ENCODE measurements at places on chromosomes 5 and 9.

GRCh38 chr9:6645355-6646292 is at the start of gene GLDC:
GLDC (minus strand) TSS chr9:6645729; CDS start chr9:6645499, 230 bp downstream.
- DNase-seq = peak; percentile 21

DNA sequence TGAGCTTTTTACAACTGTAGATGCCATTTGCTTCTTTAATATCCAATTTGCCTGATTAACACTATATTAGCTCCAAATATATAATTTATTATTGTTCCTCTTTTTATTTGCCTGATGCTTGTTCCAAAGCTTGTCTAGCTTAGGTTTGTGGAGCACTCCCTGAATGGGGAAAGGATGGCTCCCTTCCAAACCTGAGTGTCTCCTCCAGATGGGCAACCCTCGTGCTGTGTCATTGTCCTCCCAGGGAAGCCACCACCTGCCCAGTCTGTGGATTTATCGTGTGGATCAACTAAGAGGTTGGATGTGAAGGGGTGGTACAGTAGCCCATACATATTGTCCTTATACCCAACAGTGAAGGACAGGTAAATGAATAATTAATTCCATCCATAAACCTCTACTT is 404.9 kb downstream of the CDK5RAP2 start:
- DNase-seq = no peak

GRCh38 chr5:151665613-151666012 is 21.1 kb downstream of the SPARC start:
- no peak for DNase-seq

- DNase-seq = no peak
These were observed 248.5 kb upstream of the IRX4 start for GRCh38 chr5:2131196-2131595.

DNA sequence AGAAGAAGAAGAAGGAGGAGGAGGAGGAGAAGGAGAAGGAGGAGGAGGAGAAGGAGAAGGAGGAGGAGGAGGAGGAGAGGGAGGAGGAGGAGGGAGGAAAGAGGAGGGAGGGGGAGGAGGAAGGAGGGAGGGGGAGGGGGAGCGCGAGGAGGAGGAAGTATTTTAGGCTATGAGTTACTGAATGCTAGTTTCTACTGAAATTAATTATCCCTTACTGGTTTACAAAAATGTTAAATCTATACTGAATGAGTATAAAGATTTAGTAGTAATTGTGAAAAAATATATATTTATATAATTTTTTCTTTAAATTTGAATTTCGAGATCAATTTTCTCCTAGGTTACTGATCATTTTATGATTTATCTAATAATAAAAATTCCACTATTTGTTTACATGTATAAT is 1769.0 kb upstream of the NUDT12 start:
- DNase-seq = no peak

- no peak for DNase-seq
These were observed 300.6 kb downstream of the TMEM38B start for GRCh38 chr9:105994970-105995369.

DNA sequence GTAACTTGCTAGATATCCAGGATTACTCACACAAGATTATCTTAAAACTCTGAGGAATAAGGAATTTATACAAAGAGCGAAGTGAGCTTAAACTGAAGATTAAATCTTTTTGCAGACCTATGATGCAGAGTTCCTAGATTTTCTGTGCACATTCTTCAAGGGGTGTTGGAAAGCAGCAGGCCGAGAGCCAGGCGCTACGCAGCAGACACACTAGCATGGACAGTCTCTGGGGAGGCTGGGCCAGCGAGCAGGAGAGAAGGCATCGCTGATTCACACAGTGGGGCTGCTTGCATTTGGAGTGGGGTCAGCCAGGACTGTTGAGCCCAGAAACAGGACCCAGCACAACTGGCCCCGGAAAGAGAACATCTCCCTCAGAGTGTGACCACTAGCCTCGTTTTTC is 136.3 kb downstream of the ADAMTS16 start:
- DNase-seq = no peak

DNA sequence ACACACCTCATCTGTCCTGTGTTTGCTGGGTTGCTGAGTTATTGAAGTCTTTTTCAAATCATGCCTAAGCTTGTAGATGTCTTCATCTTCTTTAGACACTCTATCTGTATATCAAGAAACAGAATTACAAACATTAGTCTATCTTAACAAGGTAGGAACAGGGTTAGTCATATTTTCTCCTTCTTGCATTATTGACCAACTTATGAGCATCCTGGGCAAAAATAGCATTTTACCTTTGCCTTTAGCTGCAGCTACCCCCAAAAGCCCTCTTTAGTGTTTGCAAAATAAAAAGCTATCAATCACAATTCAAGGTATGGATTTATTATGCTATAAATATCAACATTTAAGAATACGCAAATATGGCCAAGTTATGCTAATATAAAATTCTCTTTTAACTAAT is 3.4 kb downstream of the PLK2 start:
- no peak for DNase-seq

GRCh38 chr5:69415584-69415958 is 655 bp downstream of the MARVELD2 start:
- DNase-seq = no peak

- DNase-seq = no peak
These were observed 956 bp downstream of the ZNF189 start for GRCh38 chr9:101399643-101399970.

GRCh38 chr5:158384535-158385481 is 525.9 kb upstream of the CLINT1 start:
- DNase-seq = no peak

GRCh38 chr9:79759460-79759859 is 187.7 kb downstream of the TLE4 start:
- no peak for DNase-seq

GRCh38 chr5:80623999-80624398 is 30.5 kb upstream of the MSH3 start:
- DNase-seq = no peak

GRCh38 chr5:32613050-32613672 is 27.8 kb downstream of the SUB1 start:
- peak; percentile 47 for DNase-seq

DNA sequence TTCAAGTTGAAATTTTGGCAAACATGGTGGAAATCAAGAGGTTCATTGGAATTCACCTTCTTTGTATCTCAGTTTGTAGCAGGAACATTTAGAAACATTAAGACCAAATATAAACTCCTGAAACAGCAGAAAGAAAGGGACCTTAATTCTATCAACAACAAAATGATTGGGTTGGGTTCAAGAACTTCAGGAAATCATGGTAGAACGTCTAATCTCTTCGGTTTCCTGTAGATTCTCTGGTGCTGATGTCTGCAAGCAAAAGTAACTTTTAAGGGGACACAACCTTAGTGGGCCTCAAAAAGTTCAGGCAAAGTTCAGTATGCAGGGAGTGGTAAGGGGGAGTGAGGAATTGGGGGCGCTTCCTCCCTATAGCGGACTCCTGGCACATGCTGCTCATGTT is 3.4 kb downstream of the IL33 start:
- DNase-seq = no peak

DNA sequence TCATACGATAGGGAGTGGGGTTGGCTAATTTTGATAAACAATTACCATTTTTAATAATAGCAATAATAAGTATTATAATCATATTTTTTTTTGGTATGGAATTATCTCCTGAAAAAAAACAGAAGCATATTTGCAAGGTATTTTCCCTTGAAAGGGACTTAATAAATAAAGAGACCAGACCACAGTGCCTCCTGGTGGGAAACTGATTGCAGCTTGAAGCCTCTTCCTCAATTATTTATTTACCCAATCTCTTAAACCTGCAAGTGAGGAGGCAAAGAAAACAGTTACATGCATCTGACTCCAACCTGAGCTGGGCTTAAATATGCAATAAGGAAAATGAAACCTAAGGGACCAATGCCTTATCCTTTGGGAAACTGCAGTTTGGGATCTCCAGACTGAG is 388.1 kb upstream of the ACO1 start:
- no peak for DNase-seq

DNA sequence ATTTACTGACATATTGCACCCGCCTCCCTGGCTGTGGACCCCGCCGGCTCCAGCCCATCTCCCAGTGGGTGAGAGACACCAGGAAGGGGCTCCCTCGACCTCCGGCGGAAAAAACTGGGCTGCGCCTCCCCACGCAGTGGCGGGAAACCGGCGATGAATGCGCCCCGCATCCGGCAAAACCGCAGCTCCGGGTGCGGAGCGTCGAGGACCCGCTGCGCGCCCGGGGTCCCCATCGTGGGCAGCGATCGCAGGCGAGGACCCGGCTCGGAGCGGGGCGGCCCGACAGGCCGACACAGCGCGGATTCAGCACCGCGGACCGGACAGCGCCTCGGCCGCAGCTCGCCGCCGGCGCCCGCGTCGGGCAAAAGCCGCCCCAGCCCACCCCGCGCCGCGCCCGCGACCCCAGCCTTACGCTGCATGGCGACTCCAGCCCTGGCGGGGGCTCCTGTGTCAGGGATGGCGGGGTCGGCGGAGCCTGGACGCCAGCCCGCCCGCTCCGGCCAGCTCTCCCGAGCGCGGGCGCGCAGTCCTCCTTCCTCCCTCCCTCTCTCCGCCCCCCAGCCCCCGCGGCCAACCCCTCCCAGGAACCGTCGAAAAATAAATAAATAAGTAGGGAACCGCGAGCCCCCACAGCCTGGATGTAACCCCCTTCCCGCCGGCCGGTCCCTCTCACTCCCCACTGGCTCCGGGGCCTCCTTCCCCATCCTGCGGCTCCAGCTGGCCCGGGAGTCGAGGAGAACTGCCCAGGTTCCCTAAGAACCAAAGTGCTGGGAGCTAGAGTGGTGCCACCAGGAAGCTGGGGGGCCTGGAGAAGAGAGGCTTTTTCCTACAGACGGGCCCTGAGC is 3.1 kb downstream of the LHX3 start:
- DNase-seq = no peak

DNA sequence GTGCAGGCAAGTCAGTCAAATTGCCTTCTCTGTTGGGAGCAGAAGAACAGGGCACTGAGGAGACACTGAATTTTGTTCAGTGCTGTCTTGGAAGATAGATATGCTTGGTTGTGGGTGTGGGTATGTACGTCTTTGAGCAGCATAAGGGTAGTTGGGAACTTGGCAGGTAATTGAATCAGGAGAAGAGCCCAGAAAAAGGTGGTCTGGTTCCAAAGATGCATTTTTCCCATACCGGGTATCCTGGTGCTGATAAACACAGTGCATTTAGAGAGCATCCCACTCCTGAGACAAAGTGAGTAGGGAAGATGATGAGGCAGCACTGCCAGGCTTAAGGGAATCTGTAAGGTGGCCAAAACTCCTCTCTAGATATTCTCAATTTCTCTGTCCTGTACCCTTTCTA is 40.6 kb downstream of the TEK start:
- no peak for DNase-seq

GRCh38 chr9:111527347-111527746 is 2.4 kb downstream of the ZNF483 start:
- no peak for DNase-seq

GRCh38 chr9:109908459-109909390 is 128.7 kb downstream of the PALM2AKAP2 start:
- DNase-seq = no peak

GRCh38 chr5:171149772-171150171 is 159.3 kb upstream of the TLX3 start:
- DNase-seq = no peak

- no peak for DNase-seq
These were observed 4.7 kb upstream of the TNIP1 start for GRCh38 chr5:151085517-151086041.

GRCh38 chr5:135011355-135012032 is 22.5 kb downstream of the PITX1 start:
- no peak for DNase-seq

Measured in stimulated activated naive CD4-positive, alpha-beta T cell (primary cell).